ENCODE measurements at places on chromosomes 2 and 18.

GRCh38 chr2:88658326-88658725 lies 31.1 kb upstream of the EIF2AK3 start:
- no peak for DNase-seq

DNA sequence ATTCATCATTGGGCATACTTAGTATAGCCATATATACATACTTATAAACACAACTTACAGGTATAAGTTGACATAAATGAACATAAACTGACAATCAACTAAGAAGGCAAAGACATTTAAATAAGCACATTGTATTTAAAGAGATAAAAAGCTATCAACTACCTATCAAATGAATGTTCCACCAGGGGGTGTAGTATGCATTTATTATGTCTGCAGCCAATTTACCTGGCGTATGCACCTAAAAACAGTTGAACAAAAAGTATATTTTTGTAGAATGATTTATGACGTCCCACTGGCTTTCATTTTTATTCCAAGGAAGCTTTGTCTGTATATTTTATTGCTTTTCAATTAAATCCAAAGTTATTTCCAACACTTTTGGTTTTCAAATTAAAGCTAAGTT lies 323.5 kb downstream of the AFF3 start:
- DNase-seq = peak; percentile 24

GRCh38 chr2:10469301-10469700 lies 21.2 kb upstream of the ODC1 start:
- DNase-seq = no peak

DNA sequence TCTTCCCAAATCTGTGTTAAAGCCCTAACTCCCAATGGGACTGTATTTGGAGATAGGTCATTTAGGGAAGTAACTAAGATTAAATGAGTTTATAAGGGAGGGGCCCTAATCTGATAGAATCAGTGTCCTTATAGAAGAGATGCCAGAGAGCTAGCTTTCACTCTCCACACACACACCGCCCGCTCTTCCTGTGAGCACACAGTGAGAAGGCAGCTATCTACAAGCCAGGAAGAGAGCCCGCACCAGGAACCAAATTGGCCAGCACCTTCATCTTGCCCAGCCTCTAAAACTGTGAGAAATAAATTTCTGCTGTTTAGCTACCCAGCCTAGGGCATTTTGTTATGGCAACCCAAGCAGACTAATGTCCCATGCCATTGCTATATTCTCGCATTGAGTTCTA lies 125.2 kb downstream of the RTN4 start:
- DNase-seq = no peak

- no peak for DNase-seq
Measured at GRCh38 chr18:76823161-76823538, 793 bp downstream of the ZNF236 start.

DNA sequence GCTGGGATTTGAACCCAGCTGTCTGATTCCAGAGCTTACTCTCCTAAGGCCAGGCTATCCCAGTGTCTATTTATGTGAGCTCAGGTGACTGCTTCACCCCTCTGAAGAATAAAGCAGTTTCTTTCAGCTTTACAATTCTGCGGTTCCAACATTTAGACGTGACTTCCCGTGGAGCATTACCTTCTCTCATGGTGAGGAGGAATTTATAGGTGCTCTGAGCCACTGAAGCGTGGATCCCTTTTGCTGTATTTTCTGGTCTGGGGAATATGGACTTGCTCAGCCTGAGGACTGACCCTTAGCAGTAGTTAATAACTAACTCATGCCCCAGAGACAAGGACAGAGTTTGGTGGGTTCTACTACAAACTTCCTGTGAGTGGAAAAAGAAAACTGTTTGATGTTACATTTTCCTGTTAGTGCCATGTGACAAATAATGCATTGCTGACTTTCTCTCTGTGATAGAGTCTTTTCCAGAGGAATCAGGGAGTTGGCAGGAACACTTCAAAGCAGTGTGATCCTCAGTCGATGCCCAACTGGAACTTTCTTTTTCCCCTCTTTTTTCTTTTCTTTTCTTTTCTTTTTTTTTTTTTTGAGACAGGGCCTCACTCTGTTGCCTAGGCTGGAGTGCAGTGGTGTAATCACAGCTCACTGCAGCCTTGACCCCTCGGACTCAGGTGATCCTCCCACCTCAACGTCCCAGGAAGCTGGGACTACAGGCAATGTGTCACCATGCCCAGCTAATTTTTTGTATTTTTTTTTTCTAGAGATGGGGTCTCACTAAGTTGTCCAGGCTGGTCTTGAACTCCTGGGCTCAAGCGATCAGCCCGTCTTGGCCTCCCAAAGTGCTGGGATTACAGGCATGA lies 21.9 kb downstream of the CASP10 start:
- no peak for DNase-seq

DNA sequence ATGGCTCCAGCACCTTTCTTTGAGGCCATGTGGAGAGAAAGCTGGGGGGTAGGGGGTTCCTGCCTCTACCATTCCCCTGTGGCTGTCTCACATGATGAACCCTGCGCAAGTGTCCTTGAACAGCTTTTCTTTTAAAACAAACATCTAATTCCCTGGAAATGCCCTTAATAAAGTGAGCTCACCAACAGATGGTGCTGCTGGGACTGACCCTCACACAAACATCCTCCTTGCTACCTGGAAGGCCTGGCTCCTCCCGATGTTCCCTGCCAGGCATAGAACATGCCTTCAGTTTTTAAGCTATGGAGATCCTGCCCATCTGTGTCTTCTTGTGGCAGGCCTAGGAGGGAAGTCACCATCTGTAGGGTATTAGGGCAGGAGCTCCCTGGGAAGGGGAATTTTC lies 60.7 kb upstream of the GATA6 start:
- DNase-seq = peak; percentile 50

- DNase-seq = no peak
Measured at GRCh38 chr2:218389333-218390150, 7.5 kb downstream of the SLC11A1 start.

DNA sequence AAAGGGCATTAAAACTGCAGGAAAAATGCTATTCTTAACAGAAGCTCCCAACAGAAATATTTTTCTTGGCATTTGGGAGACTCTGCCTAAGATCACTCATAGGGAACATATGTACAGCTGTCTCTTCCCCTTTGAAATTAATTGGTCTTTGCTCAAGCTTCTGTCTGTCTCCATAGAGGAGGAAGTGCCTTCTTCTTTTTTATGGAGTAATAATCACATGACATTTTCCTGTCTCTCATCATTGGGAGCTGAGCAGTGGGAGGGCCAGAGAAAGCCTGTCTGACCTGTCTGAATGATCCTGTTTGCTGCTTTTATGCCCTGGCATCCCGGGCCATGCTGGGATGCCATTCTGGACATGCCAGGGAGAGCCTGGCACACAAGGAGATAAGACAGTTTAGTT lies 145.6 kb downstream of the AQP4 start:
- DNase-seq = no peak

DNA sequence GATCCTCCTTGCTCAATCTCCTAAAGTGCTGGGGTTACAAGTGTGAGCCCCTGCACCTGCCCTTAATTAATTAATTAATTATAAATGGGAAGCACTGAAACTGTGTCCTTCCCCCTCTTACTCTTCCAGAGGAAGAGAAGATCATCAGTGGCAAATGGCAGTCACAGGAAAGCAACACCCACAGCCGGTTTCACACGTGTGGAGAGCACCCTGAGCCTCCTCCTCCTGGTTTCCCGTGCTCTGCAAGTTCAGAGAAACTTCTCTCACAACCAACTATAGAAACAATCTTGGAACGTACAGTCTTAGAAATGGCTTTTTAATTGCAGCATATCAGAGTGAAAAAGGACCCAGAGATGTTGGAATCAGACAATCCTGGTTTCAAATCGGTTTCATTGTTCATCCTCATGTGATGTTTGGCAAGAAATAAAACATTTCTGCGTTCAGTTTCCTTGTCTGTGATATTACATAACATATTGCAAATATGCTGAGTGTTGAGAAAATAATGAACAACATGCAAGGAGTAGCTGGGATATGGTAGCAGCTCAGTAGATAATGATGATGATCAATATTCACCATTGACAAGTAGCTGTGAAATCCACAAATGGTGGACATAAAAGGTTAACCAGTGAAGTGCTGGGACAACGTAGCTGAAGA lies 141.0 kb upstream of the KCTD1 start:
- DNase-seq = no peak

DNA sequence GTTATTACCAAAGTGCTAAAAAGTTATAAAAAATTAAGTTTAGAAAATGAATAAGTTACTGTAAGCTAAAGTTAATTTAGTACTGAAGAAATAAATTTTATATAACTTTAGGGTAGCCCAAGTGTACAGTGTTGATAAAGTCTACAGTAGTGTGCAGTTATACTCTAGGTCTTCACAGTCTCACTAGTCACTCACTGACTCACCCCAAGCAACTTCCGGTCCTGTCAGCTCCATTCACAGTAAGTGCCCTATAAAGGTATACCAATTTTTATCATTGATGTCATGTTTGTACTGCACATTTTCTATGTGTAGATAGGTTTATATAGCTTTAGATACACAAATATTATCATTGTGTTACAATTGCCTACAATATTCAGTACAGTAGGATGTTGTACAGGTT lies 518.3 kb upstream of the PIK3C3 start:
- DNase-seq = no peak

DNA sequence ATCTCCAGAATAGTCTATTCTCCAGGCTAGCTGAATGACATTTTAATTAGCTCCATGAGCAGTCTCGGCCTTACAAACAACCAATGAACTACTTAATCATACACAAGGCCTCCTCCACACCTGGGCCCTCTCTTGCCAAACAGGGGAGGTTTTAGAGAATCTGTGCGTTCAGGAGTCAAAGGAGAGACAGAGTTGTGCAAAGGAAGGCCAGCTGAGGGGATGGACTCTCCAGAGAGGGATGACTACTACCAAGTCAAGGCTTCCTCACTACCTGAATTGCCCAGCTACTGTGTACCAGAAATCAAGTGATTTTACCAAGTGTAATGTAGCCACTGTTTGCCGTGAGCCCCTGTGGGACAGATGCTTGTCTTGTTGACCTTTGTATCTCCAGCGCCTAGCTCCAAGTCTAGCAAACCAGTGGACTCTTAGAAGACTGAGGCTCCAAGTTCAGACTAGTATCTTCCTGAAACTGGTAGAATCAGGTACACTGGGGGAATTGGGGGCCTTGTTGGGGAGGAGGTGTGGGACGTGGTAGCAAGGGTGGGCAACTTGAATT lies 123.1 kb upstream of the STON1 start:
- DNase-seq = no peak

DNA sequence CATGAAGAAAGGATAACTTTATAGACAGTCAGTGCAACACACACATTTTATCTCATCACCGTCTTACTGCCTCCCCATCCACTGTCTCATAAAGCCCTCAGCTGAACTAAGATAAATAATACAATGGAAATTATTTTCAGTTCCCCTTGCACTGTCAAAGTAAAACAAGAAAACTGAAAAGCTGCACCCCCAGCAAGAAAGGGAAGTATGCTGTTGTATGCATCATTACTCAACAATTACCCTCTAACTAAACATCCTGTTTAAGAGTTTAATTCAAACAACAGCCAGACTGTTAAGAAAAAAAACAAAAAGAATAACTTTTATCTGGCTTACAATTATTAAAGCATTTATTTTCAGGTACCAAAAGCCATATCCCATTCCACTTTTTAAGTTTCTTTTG lies 25.0 kb downstream of the MPPE1 start:
- no peak for DNase-seq

GRCh38 chr2:222652491-222653255 lies 3.2 kb downstream of the FARSB start:
- no peak for DNase-seq

DNA sequence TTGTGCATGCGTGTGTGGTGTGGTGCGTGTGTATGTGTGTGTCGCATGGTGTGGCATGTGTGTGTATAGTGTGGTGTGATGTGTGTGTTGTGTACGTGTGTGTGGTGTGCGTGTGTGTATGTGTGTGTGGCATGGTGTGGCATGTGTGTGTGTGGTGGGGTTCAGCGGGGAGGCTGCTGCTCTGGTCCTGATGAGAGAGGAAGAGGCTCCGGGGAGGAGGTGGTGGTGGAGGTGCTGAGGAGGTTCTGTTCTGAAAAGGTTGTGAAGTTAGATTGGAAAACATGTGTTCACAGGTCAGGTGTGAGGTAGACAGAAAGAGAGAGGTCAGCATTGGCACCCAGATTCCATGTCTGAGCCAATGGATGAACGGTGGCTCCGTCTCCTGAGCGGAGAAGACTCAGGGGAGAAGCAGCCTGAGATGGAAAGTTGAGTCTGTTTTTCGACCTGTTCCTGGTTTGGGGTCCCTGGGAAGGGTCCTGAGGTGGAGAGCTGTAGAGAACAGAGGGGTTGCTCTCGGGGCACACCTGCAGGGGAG lies 67.2 kb upstream of the HDAC4 start:
- DNase-seq = no peak

DNA sequence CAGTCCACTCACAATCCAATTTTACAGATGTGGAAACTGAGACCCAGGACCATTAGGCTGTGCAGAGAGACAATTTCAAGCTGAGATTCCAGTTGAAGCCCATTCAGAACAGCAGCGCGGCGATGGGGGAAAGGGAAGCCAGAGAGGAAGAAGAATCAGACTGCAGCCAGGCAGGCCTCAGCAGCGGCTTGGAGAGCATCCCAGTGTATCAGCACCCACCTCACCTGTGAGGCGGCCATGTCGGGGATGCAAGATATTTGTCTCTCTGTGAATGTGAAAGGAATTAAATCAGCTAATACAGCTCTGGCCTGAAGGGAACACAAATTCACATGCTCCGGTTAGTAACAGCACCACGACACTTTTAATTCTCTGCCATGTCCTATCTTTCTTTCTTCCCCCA lies 198.0 kb upstream of the SOX11 start:
- DNase-seq = no peak

DNA sequence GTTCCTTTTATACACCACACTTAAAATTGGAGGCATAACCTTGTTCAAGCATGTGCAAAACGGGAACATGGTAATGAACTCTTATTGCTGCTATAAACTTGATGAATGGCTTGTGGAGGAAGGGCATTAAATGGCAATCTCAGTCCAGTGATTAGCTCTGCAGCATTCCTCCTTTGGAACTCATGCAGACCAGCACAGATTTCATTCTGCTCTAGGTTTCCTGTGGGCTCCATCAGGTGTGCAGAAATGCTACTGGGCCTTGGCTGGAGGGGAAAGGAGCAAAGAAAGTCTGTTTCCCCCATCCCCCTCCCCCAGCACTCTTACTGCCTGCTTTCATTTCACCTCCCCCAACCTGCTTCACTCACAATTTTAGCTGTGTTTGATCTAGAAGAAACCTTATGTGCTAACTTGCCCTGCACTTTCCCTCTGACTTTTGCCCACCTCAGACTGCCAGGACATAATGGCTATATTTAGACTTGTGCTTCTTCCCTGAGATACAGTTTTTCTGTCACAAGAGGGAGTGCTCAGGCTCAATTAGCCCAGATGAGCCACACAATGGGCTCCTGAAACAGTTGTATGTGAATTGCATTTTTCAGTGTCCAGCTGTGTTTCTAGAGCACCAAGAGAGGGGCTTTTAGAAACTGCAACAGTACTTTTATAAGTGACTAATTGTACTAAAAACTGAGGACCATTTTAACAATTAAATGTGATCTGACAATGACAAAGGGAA lies 109.8 kb downstream of the FSHR start:
- no peak for DNase-seq

- DNase-seq = no peak
Measured at GRCh38 chr18:50125456-50125855, 69.5 kb downstream of the MYO5B start.
